ENCODE measurements at places on chromosomes 7 and 10.

GRCh38 chr7:116231949-116232348 lies 21.6 kb downstream of the TES start:
- DNase-seq: no peak

DNA sequence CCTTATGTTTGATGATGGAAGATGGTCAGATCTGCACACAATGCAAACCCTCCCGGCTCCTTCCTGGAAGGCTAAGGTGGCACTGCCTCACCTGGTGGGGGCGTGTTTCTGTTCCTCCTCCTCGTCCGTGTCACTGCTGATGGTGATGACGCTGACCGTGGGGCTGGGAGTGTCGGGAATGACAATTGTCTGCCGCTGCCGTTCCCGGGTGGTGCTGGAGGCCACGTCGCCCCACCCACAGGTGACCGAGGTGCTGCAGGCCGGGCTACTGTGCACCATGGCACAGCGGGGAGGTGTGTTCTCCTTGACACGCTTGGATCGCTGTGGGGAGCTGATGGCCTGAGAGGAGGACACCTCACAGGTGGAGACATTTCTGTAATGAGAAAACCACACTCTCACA lies 73.1 kb downstream of the CLEC2L start:
- DNase-seq: no peak

DNA sequence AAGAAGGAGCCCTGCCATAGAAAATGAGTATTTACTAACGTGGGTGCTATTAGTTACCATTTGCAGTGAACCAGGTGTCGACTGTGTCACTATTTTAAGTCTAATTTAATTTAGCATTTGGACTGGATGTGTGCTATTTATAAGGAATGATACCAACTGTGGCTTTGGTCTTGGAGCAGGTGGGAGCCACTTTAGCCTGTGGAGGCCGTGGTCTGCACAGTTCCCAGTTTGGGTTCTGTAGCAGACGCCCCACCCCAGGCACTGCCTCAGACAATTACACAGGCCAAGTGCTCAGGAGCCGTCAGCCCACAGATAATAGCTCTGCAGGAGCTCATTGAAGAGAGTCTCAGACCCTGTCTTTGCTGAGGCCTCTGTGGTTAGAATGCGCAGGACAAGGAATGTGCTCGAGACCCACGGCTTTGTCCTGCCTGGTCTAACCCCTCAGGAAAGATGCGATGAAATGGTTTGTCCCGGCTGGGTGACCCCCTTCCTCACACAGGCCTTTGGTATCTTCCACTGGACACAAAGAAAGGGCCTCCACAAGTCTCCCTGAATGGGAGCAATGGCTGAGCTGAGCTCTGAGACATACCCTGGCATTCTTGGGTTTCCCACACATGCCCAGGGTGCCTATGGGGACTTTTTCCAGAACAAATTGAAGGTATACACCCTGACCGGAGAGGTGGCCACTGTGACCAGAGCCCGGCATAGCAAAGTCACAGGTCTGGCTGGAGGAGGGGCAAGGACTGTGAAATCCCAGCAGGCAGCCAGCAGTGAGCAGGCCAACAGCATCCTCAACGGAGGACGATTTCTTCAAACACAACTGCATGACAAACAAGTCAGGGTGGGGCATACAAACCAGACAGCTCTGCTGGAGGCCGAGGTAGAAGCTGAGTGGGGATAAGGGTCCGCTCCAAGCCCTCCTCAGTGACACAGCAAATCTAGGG lies 251.2 kb downstream of the ARHGAP12 start:
- no peak for DNase-seq

GRCh38 chr7:135801877-135802276 lies 53.3 kb upstream of the FAM180A start:
- no peak for DNase-seq

DNA sequence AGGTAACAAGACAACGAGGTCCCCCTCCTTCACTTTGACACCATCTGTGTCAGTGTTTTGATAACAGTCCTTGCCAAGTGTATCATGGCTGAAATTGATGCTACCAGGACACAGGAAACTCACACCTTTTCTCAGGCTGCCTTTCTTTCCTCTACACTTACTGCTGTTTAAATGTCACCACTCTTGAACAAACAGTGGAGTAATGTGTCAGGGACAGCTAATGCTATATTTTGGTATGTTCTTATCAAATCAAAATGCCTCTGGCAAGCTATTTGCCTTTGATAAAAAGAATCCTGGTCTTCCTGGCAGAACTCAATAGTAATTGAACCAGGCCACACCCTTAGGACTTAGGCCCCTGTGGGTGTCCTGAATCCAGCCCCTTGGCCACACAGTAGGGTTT lies 692.9 kb downstream of the LRMDA start:
- DNase-seq: no peak

- no peak for DNase-seq
Measured at GRCh38 chr10:29482591-29483431, 152.0 kb downstream of the SVIL start.

DNA sequence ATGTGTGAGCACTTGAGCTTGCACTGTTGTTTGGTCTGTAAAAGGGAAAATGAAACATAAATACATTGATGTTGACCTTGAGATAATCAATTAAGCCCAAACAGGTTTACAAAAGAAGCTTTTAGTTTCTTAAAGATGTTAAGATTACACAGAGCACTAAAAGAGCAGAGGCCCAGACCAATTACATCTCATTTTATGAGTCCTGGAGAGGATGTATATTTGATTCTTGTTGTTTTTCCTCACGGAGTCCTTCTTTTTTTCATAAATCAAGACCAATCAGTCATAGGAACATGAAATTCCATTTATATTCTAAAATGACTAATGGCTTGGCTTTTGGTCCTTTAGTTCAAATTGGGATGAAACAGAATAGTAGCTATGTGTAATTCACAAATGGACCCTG lies 249.7 kb upstream of the NPY start:
- no peak for DNase-seq

DNA sequence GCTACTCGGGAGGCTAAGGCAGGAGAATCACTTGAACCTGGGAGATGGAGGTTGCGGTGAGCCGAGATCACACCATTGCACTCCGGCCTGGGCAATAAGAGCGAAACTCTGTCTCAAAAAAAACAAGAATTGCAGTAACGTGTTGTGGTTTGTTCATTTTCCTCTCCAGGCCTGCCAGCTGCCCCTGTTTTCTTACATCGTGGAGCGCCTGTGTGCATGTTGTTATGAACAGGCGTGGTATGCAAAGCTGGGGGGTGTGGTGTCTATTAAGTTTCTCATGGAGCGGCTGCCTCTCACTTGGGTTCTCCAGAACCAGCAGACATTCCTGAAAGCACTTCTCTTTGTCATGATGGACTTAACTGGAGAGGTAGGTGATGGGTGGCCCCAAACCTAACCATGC lies 52.1 kb downstream of the TRRAP start:
- no peak for DNase-seq

GRCh38 chr10:107417446-107417845 lies 252.9 kb upstream of the SORCS1 start:
- no peak for DNase-seq

- peak; percentile 67 for DNase-seq
Measured at GRCh38 chr7:32163141-32163806, 93.1 kb upstream of the PDE1C start.

- no peak for DNase-seq
Measured at GRCh38 chr7:7911369-7912123, 57.0 kb upstream of the GLCCI1 start.

DNA sequence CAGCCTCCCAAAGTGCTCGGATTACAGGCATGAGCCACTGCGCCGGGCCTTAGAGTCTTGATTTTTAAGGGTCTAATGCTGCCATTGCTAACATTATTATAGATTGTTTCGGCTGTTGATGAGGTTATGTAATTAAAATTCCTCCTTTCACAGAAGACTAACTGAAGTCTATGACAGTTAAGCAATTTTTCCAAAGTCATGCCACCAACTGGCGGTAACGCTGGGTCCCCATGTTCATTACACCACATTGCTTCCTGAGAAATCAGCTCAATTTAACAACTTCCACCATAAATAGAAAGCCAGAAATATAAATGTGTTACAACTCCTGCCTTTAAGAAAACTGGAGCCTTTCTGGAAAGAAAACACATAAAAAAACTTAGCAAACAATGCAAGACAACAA lies 3.5 kb downstream of the ERLIN1 start:
- no peak for DNase-seq

DNA sequence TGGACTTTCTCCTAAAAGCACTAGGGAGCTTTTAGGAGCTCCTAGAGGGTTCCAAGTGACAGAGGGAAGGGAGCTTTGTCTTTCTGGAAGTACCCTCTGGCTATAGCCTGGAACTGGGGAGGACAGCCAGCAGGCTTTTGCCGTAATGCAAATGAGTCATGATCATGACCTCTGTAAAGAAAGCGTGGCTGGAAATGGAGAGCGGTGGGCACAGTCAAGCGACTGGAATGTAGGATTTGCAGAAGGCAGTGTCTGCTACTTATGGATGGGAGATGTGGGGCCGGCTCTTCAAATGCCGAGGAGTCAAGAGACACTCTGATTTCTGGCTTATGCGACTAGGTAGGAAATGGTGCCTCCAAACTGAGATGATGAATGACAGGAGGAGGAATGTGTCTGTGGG lies 34.6 kb upstream of the PLPP4 start:
- peak; percentile 75 for DNase-seq

GRCh38 chr7:106074257-106074656 lies 37.9 kb downstream of the SYPL1 start:
- DNase-seq: no peak

DNA sequence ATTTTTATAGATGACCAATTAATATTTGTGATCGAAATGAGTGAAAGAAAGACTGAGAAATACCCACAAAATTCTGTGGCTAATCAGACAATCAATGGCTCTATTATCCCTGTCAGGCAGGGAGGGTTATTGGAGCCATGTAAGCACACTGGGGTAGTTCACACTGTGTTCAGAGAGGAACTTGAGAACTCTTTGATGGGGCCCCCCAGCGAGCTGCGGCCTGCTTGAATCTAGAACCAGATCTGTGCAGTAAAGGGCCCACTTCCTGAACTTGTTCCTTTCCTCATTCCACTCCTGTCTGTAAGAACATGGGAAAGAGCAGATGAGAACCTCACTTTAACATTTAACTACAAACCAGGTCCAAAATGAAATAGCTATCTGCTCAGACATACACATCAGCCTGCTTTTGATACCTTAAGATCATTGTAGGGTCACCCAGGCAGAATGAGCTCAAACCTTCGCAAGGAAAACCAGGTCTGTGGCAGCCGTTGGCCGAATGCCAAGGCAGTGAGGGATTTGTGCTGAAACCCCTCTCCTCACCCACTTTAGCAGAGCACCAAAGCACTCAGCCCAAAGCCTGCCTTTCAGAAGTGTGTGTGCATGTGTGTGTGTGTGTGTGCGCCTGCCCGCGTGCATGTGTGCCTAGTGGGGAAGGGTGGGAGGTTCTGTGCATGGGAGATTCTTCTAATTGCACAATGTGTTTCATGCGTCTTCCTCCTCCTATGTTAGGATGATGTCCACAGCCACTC lies 365.6 kb upstream of the MGMT start:
- no peak for DNase-seq

- no peak for DNase-seq
Measured at GRCh38 chr7:11403781-11404180, 428.2 kb downstream of the THSD7A start.

DNA sequence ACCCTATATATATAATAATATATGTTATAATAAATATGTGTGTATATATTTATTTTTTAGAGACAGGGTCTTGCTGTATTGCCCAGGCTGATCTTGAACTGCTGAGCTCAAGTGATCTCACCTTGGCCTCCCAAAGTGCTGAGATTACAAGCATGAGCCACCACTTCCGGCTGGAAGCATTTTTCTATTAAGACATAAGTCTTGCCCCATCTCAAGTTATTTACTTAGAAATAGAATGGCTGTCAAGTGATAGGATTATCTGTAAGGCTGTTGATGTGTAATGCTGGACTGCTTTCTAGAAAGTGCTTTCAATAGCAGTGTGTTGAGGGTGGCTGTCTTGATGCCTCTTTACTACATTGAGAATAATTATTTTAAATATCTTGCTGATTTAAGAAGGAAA lies 65.2 kb downstream of the ZMYND11 start:
- DNase-seq: no peak

DNA sequence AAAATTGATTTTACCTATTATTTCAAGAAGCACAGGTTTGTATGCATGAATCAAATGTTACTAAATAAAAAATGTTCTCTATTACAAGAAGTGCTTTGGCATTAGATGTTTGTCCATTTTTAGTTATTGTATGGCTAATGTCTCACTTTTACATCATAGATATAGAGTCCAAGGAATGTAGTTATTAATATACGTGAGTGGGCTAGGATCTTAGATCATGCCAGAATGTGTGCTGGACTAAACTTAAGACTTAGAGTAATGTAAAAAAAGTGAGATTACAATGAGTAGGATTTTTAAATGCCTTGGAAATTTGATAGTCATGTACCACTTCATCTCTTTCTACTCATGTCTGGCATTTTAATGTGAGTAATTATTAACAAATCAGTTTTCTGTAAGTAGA lies 196.6 kb downstream of the ARL4A start:
- no peak for DNase-seq

DNA sequence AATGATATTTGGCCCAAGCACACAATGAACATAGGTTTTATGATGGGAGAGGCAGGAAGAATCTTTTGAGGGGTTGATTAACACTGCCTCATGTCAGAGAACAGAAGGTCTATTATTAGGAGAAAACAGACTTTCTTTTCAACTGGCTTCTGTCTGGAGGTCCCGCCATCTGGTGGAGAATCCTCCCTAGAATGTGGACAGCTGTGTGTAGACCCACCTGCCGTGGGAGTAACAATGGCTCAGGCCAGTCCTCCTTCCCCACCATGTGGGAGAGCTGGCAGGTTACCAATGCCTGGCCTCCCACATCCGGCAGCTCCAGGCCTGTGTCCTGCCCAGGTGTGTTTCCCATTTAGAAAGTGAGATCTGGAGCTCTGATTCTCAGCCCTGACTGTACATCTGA lies 70.4 kb upstream of the AOAH start:
- DNase-seq: no peak

GRCh38 chr7:118372530-118372929 lies 148.0 kb downstream of the ANKRD7 start:
- no peak for DNase-seq

DNA sequence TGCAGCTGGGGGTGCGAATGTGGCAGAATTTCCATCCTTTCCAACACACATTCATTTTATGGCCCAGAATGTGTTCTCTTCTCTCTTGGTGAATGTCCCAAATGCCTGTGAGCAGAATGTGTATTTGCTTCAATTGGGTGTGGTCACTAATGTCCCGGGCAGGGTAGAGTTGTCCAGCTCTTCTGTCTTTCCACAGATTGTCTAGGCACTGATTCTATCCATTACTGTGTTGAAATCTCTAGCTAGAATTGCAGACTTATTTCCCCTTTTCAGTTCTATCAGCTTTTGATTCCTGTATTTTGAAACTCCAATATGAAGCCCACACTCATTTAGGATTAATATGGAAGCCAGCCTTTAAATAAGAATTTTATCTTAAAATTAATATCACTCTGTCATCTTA lies 14.0 kb upstream of the AKR1E2 start:
- no peak for DNase-seq

- no peak for DNase-seq
Measured at GRCh38 chr7:23242321-23242720, 4.3 kb upstream of the GPNMB start.

DNA sequence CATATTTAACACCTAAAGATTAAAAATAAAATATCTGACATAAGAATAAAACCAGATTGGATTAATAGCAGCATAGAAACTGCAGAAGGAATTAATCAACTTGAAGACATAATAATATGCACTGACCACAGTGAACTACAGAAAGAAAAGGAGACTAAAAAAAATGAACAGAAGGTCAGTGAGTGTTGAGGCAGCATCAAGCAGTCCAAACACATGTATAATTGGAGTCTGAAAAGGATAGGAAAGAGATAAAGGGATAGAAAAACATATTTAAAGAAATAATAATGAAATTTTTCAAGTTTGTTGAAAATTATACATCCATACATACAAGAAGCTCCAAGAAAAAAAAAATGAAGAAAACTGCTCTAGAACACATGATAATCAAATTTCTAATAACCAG lies 756.2 kb downstream of the GATA3 start:
- DNase-seq: no peak
